ENCODE measurements at places on chromosomes 2 and 18. TPM values are rescaled to one million over a fixed set of nuclear protein-coding genes. Genes with fewer than 3 reads are reported as not detected.

Gene MFSD2B
- total RNA-seq: not detected

Gene NT5C1B
- total RNA-seq: not detected

Gene MRO
- total RNA-seq: 0.16 TPM

Gene OXER1
- not detected for total RNA-seq

Gene RGPD3
- total RNA-seq: under 0.01 TPM

Gene C2orf15
- under 0.01 TPM for total RNA-seq

Gene UGT1A10
- not detected for total RNA-seq

Gene RIT2
- total RNA-seq: not detected

Gene TRAF3IP1
- total RNA-seq: 6.6 TPM

Gene REG3A
- total RNA-seq: not detected

Gene MARS2
- 2.9 TPM for total RNA-seq

Gene GDF7
- 0.16 TPM for total RNA-seq

Gene TFCP2L1
- total RNA-seq: not detected

Gene RND3
- total RNA-seq: 104 TPM

Gene ATP5F1A
- 536 TPM for total RNA-seq

Gene ALKAL2
- total RNA-seq: not detected

Gene TPO
- 0.32 TPM for total RNA-seq

Gene ANO7
- total RNA-seq: 0.32 TPM

Gene SERPINB11
- total RNA-seq: not detected

Gene LRRTM1
- total RNA-seq: not detected

Gene LIMS4
- 42.7 TPM for total RNA-seq

Gene KIF5C
- 0.16 TPM for total RNA-seq

Gene IL36RN
- total RNA-seq: not detected

Gene RUFY4
- total RNA-seq: not detected

Gene TFPI
- total RNA-seq: 107 TPM

Gene SERPINB12
- total RNA-seq: not detected

Gene LRRTM4
- total RNA-seq: not detected
